ENCODE measurements at places on chromosomes 11 and 22.

DNA sequence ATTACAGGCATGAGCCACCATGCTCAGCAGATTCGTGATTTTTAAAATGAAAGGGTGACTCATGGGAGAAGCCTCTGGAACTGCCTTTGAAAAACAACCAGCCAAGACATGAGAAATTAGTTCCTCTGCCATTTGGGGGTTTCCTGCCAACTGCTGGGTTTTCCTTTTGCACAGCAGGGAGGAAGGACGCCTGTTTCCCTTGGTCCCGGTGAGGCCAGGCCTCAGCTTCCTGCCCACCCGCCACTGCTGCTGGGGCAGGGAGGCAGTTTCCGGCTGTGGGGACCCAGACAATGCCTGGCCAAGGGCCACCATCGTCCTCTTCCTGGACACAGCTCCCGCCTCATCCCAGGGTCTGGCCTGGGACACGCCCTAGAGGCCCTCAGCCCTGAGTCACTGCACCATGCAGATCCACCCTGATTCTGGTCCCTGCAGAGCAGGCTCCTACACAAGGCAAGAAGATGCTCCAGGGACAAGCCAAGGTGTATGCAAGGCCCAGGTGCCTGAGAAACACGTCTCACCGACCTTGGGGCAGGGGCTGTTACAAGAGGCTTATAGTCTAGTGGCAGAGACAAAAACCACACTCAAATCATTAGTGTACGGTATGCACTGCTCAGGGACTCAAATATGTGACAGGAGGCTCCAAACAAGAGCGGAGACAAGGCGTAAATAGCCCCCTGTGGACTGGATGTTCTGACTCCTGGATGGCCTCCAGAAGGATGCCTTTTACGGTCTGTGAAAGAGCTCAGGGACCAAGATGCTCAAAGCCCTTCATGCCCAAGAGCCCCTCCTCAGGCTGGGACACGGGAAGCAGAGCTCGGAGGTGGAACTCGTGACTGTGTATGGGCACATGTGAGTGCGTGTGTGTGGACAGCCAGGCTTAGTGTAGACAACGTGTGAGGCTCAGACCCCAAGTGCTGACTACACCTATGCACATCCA, 10.0 kb downstream of the PPM1F start:
- peak; percentile 65 for DNase-seq

GRCh38 chr11:46121724-46122477, 647 bp upstream of the PHF21A start:
- peak; percentile 68 for DNase-seq

DNA sequence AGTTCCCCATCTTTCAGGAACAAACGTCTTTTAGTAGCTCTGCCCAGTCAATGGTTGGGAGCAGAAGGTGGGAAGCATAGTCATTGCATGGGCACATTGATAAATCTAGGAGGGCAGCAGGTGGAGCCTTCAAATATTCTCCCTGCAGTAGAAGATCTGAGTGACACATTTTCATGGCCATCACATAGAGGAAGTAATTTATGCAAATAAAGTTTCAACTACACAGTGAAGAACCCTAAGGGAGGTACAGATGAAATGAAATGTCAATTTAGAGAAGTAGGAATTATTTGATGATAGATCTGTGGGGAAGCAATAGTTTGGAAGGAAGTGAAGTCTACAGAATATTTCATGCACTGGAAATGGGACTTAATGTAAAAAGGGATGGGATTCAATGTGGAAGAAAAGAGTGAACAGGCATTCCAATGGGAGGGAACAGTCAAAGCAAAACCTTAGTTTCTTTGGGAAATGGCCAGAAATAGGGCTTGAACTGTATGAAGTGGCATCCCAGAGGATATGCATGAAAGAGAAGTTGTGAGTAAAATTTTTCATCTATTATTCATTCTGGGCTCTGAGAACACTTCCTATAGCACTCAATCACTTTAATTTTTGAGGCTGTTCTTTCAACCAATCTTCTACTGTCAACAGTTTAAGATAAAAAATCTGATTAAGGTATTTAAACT, 256.2 kb upstream of the LUZP2 start:
- no peak for DNase-seq

- no peak for DNase-seq
Measured at GRCh38 chr22:42026705-42027104, 28.1 kb downstream of the WBP2NL start.

DNA sequence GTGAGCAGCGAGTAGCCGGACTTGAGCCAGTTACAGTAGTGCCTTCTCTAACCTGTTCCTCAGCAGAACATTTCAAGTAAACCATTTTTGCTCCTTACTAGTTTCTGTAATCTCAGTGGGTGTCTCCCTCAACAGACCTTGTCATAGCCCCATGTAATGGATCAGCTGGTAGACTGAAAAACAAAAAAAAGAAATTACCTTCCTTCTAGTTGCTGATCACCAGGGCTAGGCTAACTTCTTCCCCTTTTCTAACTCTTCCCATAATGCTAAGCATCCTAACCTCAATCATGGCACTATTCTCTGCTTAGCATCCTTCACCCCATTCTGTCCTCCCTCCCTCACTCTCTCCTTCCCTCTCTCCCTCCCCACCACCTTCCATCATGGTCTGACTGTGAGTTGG, 35.8 kb upstream of the CBX6 start:
- DNase-seq, result no peak

DNA sequence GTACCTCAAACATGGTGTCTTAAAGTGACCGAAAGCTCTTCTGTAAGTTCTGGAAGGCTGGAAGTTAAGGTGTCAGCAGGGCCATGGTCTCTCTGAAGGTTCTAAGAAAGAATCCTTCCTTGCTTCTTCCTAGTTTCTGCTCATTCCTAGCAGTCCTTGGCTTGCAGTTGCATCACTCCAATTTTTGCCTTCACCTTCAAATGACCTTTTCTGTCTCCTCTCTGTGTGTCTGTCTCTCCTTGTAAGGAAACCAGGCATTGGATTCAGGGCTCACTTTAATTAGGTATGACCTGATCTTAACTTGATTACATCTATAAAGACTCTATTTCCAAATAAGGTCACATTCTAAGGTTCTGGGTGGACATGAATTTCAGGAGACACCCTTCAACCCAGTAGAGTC, 8.7 kb downstream of the AASDHPPT start:
- DNase-seq, result no peak

DNA sequence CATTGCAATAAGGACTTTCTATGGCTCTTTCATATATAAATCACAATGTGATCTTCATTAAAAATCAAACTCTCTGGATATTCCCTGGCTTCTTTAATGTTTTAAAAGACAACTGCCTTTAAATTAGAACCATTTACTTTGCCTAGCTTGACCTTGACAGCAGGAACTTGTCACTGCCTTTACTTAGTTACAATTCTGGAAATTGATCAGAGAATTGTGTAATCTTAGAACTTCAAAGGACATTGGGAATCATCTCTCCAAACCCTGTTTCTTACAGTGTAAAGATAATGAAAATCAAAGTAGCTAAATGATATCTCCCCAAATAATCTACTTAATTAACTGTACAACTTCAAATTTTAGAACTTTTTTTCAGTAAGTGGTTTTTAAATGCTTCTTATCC, 517.6 kb upstream of the CCDC179 start:
- DNase-seq, result no peak

GRCh38 chr11:134541355-134541754, 129.3 kb upstream of the B3GAT1 start:
- no peak for DNase-seq

DNA sequence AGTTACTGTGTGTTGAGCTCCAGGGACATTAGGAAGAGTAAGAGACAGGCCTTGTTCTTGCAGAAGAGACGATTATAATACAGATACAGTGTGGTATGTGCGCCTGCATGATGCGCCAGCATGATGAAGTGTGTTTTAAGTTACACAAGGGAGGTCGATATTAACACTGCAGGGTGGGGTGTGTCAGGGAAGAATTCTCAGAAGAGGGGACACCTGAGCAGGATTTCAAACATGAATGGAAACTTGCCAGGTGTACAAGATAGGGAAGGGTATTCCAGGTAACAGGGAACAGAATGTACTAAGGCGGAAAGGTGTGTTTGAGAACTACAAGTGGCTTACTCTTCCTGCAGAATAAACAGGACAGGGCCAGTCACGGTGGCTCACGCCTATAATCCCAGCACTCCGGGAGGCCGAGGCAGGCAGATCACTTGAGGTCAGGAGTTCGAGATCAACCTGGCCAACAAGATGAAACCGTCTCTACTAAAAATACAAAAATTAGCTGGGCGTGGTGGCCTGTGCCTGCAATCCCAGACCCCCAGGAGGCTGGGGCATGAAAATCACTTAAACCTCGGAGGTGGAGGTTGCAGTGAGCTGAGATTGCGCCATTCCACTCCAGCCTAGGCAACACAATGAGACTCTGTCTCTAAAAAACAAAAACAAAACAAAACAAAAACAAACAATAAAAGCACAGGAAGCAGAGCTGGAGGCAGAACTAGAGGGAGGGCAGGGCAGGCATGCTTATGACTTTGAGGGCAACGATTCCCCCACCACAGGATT, 59.0 kb downstream of the SYN3 start:
- no peak for DNase-seq

GRCh38 chr11:102085864-102086551, 24.2 kb upstream of the YAP1 start:
- no peak for DNase-seq

DNA sequence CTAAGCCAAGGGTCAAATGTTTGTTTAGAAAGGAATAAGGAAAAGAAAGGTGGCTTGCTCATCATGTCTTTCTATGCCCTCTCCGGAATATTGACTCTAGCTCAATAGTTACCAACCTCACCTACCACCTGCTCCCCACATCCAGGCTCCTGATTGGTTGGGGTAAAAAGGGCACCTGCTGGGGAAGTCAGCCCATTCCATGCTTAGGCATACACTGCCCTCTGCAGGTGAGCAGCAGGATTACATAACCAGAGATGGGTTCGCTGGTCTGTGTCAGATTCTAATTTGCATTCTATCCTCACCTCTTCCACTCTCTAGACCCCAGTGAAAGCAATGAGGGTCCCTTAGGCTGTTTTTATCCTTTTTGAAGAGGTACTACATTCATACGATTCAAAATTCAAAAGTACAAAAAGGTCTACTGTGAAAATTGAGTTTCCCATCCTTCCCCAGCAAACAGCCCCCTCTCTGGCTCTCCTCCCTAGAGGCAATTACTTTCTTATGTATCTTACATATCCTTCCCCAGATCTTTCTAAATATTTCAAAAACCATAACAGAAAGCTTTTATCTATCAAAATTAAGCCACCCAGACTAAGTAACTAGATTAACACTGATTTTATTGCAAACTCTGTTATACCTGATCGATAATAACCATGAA, 98.0 kb upstream of the ASPHD2 start:
- DNase-seq, result peak; percentile 19

DNA sequence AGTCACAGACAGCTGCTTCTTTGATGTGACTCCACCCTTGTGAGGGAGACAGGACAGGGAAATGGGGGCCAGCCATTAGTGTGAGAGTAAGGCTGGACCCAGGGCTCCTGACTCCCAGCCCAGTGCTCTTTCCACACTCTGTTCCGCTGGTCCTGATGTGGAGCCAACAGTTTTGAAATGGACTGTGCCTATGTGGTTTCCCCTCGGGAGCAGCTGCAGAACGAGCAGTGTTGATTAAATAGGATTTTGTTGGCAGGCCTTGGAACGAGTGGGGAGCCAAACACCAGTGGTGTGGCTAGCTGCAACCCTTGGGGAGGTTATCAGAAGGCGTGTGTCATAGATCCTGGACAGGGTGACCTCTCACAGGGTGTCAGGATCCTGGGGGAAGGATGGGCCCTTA, 66.5 kb upstream of the AMPD3 start:
- DNase-seq, result no peak

DNA sequence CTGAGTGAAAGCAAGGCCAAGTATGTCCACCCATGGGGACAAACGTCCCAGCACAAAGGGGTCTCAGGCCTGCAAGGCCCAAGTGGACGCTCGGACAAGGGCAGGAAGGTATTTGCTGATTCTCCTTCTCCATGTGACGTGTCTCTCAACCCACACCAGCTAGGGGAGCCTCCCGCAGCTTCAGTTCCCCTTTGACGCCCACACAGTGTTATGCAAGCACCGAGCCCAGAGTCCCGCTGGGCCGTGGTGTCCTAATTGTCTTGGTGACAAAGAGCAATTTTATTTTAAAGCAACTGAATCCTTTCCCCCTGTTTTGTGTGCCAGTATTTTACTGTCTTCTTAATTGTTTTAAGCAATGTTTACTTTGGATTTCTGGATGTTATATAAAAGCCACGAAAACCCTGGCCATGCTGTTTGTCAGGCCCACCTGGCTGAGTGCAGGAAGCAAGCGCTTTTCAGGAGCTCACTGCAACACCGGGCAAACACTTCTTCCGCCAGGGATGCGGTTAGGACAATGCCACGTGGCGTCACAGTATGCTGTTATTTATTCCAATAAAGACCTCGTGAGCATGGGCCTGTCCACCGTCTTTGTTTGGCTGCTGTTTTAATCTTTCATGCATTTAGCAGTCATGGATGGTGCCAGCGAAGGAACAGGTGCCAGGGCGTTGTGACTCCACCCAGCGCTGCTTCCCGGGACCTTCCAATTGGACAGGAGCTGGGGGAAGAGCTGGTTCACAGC, 8.2 kb upstream of the PARVG start:
- peak; percentile 58 for DNase-seq

DNA sequence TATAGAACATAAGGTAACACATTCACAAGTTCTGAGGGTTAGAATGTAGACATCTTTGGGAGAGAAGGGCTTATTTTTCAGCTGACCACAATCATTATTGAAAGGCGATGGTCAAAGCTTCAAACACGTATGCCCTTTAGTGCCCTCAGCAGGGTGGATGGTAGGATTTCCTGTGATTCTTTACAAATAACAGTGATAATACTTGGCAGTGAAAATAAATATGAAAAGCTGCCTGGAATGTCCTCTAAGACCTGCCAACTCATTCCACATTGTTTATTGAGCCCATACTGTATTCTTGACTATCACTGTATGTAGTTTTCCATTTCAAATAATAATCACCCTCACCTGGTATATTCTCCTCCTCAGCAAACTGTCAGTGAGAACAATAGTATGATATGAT, 13.7 kb upstream of the MPEG1 start:
- no peak for DNase-seq

DNA sequence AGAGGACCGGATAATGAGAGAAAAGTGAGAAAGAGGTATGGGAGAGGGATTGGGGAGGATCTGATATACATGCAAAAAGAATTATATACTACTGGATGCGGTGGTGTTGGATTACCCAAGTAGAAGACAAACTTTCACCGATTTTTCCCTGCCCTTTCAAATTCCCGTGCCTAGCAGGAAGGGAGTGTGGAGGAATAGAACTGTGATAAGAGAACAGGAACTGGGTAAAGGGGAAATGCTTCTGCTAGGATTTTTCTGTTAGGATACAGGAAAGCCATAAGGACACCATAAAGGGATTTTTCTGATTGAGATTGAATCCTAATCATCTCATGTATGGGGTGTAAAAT, 480 bp upstream of the MTMR2 start:
- DNase-seq, result no peak

DNA sequence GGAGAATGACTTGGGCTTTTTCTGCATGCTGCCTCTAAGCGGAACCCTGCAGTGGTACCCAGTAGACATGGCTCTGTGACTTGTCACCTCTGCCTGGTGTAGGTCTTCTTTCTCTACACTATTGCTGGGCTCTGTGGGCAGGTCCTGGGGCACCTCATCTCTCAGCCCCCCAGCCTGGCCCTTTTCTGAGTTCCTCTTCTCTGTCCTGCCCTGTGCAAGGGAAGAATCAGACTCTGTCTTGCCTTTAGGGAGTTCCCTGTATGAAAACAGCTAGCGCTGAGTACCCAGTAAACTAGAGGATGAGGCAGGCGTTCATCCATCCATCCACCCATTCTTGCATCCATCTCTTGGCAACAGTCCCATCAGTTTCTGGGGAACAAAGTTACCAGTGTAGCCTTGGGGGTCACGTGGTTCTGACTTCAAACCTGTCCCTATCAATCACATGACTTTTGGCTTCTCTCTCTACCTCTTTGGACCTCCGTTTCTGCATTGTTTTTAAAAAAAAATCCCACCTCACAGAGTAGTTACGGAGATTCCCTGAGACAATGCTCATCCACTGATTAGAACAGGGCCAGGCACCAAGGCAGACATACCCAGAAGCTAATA, 86.4 kb upstream of the WNT11 start:
- no peak for DNase-seq
